RPMI7951 (cell line): ENCODE measurements at places on chromosomes 3 and 15. TPM values are rescaled to one million over a fixed set of nuclear protein-coding genes. Genes with fewer than 3 reads are reported as not detected.
A peak's percentile ranks its signal among the peaks of the same experiment; 100 is the strongest.

Gene ARMC8
- 42.7 and 67.5 TPM in 2 replicates for total RNA-seq

DNA sequence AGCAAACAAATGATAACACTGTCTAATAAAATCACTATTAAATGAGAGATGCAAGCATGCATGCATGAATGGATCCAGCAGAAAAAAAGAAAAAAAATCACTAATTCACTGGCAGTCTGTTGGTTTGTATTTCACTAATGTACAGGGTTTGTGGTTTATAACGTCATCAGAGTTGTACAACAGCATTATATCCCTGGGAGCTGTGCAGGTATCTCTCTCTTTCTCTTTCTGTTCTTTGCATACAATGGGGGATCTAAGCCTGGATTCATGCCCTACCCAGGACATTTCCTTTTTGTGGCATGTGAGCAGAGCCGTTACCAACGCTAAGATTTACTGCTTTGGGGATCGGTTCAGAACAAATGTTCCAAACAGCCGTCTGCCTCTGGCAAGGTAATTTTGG, 229.5 kb downstream of the SOX2 start:
- DNase-seq = no peak

DNA sequence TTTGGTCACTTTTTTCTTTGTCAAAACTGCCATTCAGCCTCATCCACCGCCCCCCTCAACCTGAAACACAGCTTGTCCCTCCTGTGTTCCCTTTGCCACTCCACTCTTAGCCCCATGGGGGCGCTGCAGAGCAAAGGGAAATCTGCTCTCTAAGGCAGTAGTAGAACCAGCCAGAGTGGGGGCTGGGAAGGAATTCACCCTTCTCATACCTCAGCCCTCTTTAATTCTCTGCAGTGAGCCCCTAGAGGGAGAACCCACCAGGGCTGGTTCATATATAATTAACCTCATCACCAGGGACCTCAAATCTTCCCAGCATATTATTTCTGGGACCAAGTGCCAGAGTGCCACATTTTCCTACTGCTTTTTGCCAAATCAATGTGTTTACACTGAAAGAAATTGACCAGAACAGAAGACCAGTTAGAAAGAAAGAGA, 2.8 kb upstream of the BCL6 start:
- DNase-seq = peak; percentile 79

DNA sequence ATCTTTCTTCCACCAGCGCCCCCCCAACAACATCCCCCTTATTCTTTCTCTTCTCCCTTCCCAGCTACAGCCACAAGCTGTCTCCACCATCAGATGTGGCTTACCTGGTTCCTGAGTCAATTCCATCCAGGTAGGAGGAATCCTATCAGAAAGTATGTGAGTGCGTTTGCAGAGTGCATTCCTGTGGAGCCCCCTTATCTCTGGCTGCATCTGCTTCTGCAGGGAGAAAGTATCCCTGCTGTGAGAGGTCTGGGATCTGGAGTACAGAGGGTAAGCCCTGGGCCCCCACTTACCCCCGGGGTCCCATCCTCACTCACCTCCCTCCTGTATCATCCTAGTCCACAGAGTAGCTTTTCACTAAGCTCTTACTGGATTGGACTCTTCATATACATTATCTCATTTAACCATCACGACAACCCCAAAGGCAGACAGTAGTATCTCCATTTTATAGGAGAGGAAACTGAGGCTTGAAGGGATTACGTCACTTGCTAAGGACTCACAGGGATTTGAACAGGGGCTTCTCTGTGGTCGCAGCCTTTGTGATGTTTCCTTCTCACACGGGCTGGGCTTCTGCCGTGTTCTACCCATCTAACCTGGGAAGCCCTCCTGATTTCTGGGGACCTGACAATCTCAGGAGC, 22.2 kb upstream of the MAGEF1 start:
- DNase-seq = no peak

Gene CLDN1
- total RNA-seq = 0.59 and 1.3 TPM in 2 replicates

- peak; percentile 44 for DNase-seq
Observed at GRCh38 chr3:31166249-31166885, 271.9 kb upstream of the GADL1 start.

- DNase-seq = no peak
Observed at GRCh38 chr3:39362812-39363211, 20.4 kb upstream of the SLC25A38 start.

GRCh38 chr15:77068633-77069032, 2.3 kb downstream of the TSPAN3 start:
- DNase-seq = no peak

DNA sequence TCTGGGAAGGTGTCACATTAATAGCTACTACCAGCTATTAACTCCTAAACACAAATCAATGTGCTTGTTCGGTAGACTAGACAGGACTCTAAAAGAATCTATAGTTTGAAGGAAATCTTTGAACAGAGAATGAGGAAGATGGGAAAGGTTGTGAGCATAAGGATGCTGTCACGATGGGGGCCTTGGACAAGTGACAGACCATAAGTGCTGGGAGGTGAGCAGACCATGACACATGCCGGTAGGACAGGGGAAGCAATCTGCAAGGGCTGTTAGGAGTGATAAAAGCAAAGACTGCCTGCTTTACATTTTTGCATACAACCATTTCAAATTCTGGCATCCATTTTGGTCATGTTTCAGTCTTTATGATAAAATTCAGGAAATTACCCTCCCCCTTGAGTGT, 645.8 kb downstream of the ROBO2 start:
- no peak for DNase-seq

DNA sequence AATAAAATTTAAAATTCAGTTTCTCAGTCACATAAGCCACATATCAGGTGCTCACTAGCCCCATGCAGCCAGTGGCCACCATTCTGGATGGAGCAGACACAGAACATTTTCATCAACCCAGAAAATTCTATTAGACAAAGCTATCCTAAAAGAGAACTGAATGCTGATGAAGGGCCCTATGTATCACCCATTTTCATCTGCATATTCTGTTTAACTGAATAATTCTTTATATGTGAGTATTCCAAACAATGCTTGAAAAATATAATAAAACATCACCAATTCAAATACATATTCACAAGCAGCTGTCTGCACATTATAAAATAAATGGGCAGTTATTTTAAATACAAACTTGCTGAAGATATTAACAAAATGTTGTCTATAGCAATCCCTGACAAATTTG, 14.2 kb upstream of the CFAP44 start:
- DNase-seq = no peak

GRCh38 chr3:66276705-66277274, 56.0 kb downstream of the SLC25A26 start:
- DNase-seq = peak; percentile 71

DNA sequence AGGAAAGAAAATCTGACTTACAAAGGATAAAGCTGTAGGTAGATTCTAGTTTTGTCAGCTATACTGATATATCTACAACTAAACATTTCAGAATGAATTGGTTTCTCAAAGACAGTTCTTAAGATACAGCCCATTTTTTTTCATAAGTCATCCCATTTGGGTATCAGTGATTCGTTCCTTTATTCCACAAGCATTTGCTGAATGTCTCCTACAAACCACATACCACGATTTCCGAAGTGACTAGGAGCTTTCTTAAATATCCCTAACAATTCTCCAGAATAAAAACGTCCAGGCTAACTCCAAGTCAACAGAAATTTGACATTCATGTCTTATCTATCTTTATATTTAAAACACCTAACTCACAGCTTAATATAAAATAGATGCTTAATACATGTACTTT, 59.8 kb downstream of the TP53BP1 start:
- peak; percentile 4 for DNase-seq

DNA sequence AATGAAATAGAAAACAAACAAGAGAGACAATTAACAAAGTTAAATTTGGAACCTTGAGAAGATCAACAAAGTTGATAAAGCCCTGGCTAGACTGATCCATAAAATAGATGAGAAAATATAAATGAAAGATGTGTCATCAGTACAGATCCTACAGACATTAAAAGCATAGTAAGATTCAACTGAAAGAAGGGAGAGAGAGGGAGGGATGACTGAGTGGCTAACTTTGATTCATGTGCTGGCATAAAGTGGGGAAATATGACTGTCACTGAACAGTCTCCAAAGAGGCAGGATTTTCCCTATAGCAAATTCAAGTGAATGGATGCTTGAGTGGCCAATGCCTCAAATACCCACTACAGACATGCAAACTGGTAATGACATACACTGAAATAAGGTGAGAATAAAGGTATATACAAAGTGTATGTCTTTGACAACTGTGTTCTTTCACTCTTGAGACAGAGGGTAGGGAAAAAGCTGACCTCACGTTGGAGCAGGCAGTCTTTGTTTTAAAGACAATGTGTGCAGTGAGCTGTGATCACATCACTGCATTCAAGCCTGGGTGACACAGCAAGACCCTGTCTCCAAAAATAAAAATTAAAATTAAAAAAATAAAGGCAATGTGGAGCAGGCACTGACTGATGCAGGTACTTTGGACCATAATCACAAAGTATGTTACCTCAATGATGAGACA, 35.9 kb upstream of the CHD2 start:
- no peak for DNase-seq

Gene THRB
- 0.24 and 0.98 TPM in 2 replicates for total RNA-seq

- peak; percentile 61 for DNase-seq
Observed at GRCh38 chr15:35289024-35289617, 204.0 kb upstream of the NANOGP8 start.

Gene FOXB1
- not detected in 2 replicates for total RNA-seq

- no peak for DNase-seq
Observed at GRCh38 chr15:89630974-89631901, 24.0 kb downstream of the KIF7 start.

DNA sequence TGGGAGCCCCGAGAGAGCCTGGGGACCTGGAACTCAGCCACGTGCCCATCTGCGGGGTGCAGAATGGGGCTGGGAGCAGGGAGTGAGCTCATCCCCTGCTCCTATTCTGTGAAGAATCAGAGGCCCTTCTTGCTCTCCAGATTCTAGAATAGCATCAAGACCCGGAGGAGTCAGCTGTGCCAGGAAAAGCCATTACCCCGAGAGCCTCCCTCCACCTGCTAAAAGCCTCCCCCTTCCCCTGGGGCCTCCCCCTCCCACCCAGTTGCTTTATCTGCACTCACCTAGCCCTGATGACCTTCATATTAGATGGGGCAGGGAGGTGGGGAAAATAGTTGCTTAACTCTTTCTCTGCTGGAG, 23.1 kb downstream of the CCDC33 start:
- no peak for DNase-seq

Gene HYAL2
- 42.2 and 52.3 TPM in 2 replicates for total RNA-seq

Gene EPB42
- not detected in 2 replicates for total RNA-seq

DNA sequence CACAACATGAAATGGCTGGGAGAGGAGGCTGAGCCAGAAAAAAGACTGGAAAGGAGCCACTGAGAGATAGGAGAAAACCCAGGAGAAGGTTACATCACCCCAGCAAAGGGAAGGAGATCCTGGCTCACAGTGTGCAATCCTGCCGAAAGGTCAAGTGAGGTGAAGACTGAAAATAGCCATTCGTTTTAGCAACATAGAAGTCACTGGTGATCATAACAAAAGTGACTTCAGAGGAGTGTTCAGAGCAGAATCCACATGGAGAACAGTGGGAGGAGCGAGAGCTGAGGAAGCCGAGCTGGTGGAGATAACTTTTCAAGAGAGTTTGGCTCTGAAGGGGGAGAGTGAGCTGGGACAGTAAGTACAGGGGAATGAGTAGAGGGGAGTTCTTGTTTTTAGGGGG, 5.4 kb upstream of the HEG1 start:
- DNase-seq = peak; percentile 72

- DNase-seq = peak; percentile 86
Observed at GRCh38 chr3:14434126-14434497, 31.7 kb downstream of the SLC6A6 start.

Gene DNAH12
- 0.49 and 1.6 TPM in 2 replicates for total RNA-seq

Gene CCK
- 1.6 and 7.7 TPM in 2 replicates for total RNA-seq

- DNase-seq = no peak
Observed at GRCh38 chr15:39787479-39787878, 4.8 kb upstream of the FSIP1 start.

GRCh38 chr15:66931768-66932633, 133.4 kb upstream of the SMAD3 start:
- DNase-seq = peak; percentile 63

GRCh38 chr3:198070871-198071270, 110.9 kb downstream of the LMLN start:
- no peak for DNase-seq

DNA sequence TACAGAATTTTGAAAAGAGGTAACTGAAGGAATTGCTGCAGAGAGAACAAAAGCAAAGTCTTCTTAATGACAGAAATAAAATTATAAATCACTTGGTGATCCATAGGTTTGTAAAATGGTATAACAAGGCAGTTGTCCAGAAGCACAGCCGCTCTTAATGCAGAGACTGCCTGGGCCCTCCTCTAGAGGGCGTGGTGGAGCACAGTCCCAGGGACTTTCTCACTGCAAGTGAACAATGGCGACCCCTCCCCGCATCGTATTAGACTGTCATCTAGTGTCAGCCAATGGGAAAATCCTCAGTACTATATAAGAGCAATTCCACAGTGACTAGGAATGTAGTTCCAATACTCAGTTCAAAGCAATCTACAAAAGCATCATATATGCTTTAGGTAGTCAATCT, 26.4 kb upstream of the ZBED2 start:
- no peak for DNase-seq

Gene FGF12
- 0.12 TPM in 1 of 2 replicates, not detected in the other for total RNA-seq
